Foreskin keratinocyte (primary cell): ENCODE measurements at places on chromosomes 2 and 18. TPM values are rescaled to one million over a fixed set of nuclear protein-coding genes. Genes with fewer than 3 reads are reported as not detected.

Gene LRP2
- total RNA-seq: not detected in 2 replicates

Gene SERPINB4
- total RNA-seq: 0.07 TPM in 1 of 2 replicates, not detected in the other

Gene EML6
- 0.61 and 0.63 TPM in 2 replicates for total RNA-seq

Gene NPPC
- not detected in 2 replicates for total RNA-seq

Gene THSD7B
- total RNA-seq: 0.04 and 0.10 TPM in 2 replicates

Gene PROC
- 0.32 and 0.82 TPM in 2 replicates for total RNA-seq

Gene ITGA6
- 815 and 842 TPM in 2 replicates for total RNA-seq

Gene CELF4
- not detected in 2 replicates for total RNA-seq

Gene TCF23
- total RNA-seq: 0.03 and 0.04 TPM in 2 replicates

Gene OR6B2
- total RNA-seq: not detected in 2 replicates

Gene KCNK3
- total RNA-seq: not detected in 2 replicates
